Activated CD4-positive, alpha-beta T cell treated with anti-CD3 and anti-CD28 coated beads, Interleukin-2, amount 10 ng/mL, durations not matched to agents 24 days and 14 days (primary cell): ENCODE measurements at places on chromosomes 12 and 14. TPM values are rescaled to one million over a fixed set of nuclear protein-coding genes. Genes with fewer than 3 reads are reported as not detected.
A peak's percentile ranks its signal among the peaks of the same experiment; 100 is the strongest.

- H3K27ac ChIP-seq = peak overlapping the region; percentile 45
- peaks cover 2% of the 10 kb centered on the region for H3K36me3 ChIP-seq
- peaks cover 40% of the 10 kb centered on the region for H3K4me1 ChIP-seq
- H3K4me3 ChIP-seq = no peak overlapping the region
Observed at GRCh38 chr12:116958402-116959197, 47.9 kb downstream of the FBXW8 start.

DNA sequence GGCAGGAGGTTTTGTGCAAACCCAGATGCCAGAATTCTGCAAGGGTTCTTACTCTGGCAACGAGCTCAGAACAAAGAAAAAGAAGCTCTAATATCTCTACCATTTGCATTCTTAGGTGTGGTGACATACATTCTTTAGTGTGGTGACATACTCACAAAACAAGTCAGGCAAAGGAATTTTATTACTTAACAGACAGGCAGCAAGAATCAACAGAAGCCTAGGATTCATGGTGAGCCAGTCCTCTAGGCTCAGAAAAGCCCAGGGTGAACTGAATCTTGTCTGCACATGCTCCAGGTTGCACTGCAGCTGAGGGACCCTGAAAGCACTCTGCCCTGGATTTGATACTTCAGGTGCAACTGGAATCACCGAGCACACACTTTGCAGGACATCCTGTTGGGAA is 122.4 kb upstream of the PTPRQ start:
- no peak overlapping the region for H3K27ac ChIP-seq
- DNase-seq = no peak
- no peaks in the 10 kb centered on the region for H3K27me3 ChIP-seq
- H3K36me3 ChIP-seq = no peaks in the 10 kb centered on the region
- H3K4me1 ChIP-seq = no peaks in the 10 kb centered on the region
- H3K4me3 ChIP-seq = no peak overlapping the region

GRCh38 chr12:79884401-79885006 is 50.4 kb downstream of the PPP1R12A start:
- H3K4me1 ChIP-seq = peaks cover 34% of the 10 kb centered on the region
- H3K27me3 ChIP-seq = no peaks in the 10 kb centered on the region
- no peak for DNase-seq
- peaks cover 7% of the 10 kb centered on the region for H3K36me3 ChIP-seq

The PSMA6 gene
- total RNA-seq = 501 and 522 TPM in 2 replicates

The KRT73 gene
- 0.09 TPM in 1 of 2 replicates, not detected in the other for total RNA-seq
